ENCODE measurements at places on chromosomes 11 and 22.

DNA sequence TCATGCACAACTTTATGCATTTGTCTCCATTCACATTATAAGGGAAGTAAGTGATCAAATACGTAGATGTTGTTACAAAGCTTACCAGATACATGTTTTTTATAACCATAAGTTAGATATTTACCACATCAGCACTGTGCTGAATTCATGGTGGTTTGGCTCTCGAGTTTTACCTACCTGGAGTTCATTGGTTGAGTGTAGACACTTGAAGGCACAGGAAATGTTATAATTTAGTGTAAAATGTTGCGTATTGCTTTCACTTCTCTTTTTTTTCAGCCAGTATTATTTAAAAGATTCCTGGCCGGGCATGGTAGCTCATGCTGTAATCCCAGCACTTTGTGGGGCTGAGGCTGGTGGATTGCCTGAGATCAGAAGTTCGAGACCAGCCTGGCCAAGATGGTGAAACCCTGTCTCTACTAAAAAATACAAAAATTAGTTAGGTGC lies 53.1 kb upstream of the GRK2 start:
- DNase-seq: no peak

DNA sequence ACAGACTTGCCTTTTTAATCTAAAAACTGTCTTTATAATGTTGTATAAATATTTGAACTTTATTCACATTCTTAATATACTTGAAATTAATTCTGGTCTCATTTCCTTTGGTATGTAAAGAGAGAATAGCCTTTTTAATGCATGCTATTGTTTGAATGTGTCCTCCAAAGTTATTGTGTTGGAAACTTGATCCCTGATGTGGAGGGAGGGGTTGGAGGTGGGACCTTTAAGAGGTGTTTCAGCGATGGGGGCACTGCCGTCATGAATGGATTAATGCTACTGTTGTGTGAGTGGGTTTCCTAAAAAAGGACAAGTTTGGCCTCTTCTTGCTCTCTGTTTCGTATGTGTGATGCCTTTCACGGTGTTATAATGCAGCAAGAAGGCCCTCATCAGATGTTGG lies 131.7 kb downstream of the DDX10 start:
- no peak for DNase-seq

GRCh38 chr11:57324154-57324885 lies 432 bp downstream of the TNKS1BP1 start:
- peak; percentile 30 for DNase-seq

GRCh38 chr22:24937114-24937513 lies 9.4 kb downstream of the LHFPL7 start:
- no peak for DNase-seq

DNA sequence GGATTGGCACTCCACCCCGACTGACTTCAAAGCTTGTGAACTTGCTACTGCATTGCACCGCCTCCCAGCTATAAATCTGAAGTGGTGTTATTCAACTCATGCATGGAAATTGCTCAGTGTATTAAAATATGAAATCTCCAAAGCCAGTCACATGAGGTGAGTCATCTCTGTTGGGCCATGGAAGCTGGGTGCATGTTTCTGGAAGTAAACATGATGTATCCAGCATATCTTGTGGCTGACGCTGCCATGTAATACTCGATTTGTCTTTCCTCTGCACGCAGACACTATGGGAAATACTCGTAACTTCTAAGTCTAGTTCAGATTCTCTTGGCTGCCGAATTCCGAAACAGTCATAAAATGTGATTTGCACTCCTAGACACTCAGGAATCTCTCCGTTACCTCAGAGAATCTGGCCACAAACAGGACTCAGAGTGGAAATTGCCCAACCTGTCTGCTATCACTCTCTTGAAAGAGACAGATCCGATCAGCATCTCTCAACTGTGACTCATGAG lies 154.9 kb upstream of the MPPED2 start:
- DNase-seq: no peak

DNA sequence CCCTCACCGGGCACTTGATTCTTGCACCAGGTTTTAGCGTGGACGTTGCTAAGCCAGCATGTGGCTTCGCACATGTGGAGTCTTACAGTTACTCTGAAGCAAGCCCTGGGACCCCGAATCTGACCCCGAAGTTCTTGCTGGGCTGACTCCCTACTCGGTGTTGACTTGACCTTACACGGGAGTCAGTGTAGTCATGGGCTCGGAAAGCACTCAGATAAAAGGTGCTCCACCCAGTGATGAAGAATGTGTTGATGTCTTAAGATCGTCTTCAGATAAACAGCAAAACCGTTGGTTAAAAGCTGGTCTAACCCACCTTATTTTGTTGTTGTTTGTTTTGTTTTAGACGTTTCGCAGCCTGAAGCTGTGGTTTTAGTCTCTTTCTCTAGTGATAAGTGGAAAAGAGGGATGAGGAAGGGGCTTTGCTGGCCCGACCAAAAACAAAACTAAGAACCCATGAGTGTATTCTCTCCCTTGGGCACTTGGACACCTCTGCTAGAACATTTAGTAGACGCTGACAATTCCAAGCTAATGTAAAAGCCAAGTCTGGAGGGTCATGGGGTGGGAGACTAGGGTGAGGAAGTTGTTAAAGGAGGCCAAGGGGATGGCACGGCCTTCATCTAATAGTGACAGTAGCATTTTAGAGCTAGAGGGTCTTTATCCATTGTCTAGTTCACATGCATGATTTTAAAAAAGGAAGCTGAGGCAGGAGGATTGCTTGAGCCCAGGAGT lies 69.9 kb downstream of the BCR start:
- no peak for DNase-seq

GRCh38 chr22:25702040-25702439 lies 39.9 kb upstream of the MYO18B start:
- DNase-seq: no peak
